Immature natural killer cell (primary cell): ENCODE measurements at places on chromosomes 12 and 14. TPM values are rescaled to one million over a fixed set of nuclear protein-coding genes. Genes with fewer than 3 reads are reported as not detected.
A peak's percentile ranks its signal among the peaks of the same experiment; 100 is the strongest.

- peak; percentile 27 for DNase-seq
Measured at GRCh38 chr12:64625243-64626077, 15.2 kb downstream of the RASSF3 start.

GRCh38 chr12:89351489-89352241, 636 bp downstream of the DUSP6 start:
- DNase-seq: peak; percentile 48

DNA sequence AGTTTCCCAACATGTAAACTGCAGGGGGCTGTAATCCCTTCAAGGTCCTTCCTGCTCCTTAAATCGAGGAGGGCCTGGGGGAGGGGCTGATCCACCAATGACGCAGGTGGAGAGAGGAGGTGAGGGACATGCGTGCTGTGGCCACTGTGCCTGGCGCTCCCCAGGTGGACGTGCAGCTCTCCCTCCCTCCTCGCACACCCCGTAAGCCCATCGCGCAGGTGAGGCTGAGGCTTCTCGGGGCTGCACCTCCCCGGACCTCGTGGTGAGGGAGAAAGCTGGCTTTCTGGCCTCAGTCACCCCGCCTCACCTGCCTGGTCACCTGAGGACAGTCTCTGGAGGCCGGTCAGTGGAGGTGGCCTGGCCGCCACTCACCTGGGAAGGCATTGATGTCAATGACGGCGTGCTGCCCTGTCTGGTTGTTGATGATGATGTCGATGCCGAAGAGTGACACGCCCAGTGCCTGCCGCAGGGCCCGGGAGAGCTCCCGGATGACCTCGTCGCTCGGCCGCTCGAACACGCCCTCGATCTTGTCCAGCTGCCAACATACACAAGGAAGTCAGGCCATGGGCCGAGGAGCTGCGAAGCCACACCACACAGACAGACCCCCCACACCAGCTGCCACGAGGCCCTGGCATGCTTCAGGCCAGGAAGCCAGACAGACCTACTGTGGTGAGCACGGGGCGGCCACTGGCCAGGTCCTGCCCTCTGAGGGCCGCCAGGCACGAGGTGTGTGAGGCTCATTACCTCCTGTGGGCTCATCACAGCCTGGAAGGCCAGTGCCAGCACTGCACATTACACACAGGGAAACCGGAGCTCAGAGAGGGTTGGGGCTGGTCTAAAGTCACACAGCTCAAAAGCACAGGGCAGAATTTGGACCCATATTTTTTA, 23.3 kb downstream of the CHGA start:
- DNase-seq: no peak

- no peak for DNase-seq
Measured at GRCh38 chr14:80926397-80927082, 15.0 kb downstream of the CEP128 start.

DNA sequence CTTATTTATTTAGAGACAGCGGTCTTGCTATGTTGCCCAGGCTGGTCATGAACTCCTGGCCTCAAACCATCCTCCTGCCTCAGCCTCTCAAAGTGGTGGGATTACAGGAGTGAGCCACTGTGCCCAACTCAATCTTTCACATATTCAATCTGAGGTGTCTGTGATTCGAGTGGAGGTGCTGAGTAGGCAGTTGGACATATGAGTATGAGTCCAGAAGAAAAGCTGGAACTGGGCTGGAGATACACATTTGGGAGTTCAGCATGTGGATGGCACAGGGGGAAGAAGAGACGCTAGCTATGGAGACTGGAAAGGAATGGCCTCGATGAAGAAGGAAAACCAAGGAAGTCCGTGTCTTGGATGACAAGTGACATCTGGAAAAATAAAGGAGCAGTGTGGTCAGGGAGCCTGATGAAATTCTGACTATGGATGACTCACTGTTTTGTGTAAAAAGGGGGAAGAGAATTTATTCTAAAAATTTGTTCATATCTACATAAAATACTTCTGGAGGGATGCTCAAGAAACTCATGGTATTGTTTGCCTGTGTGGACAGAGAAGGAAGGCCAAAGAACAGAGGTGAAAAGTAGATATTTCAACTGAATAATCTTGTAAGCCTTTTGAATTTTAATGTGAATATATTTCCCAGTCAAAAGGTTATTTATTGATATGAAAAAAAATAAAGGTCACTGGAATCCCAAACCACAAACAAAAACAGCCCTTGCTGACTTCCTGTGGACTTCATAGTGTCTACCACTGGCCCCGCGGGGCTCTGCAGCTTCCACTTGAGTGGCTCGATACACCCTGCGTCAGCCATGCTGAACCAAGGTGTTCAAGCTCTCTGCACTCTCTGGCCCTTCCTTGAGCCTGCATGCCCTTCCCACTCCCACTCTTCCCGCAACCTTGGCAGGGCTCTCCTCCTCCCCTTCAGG, 8.9 kb upstream of the LTA4H start:
- peak; percentile 33 for DNase-seq

DNA sequence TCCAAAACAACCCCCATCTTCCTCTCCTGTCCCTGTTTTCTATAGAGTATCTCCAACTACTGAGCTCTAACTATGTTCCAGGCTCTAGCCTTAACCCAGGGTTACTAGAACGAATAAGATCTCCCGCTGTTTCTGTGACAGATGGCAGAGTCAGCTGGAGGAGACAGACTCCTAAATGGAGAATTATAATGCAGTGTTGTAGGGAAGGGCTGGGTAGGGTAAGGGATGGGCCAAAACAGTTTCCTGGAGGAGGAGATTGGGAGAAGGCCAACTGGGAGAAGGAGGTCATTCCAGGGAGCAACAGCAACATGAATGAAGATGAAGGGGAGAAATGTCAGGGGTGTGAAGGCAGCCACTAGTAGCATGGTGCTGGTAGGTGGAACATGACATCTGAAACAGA, 73.4 kb upstream of the ANO4 start:
- DNase-seq: no peak

DNA sequence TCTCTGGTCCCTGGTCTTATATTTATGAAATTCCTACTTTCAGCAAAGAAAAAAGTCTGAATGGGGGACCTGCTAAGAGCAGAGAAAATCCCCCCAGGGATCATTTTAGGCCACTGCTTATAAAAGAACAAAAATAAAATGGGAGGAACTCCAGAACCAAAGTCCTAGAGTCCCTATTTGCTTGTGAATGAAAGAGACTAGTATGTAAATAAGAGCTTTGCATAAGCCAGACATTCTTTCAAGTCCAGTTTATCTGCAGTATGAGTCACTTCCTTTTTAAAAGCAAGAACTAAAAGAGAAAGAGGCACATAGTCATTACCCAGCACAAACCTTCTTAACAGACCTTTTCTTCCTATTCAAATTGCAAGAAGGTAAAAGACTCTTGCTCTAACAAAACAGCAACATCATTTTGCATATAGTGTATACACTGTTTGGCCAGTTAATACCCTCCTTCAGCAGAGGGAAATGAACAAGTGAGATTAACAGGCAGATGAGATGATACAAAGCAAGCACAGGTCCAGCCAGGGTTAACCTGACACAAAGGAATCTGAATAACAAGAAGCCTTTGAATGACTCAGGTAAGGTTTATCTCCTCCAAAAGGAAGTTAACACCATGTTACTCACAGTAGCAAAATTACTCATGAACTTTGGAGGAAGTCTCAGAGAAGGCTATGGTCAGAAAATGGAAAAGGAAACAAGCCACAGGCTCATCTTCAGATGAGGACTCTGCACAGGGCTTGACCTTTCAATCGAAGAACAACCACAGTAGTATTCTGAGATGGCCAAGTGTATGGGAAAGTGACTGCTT, 87.3 kb downstream of the PHLDA1 start:
- peak; percentile 22 for DNase-seq

DNA sequence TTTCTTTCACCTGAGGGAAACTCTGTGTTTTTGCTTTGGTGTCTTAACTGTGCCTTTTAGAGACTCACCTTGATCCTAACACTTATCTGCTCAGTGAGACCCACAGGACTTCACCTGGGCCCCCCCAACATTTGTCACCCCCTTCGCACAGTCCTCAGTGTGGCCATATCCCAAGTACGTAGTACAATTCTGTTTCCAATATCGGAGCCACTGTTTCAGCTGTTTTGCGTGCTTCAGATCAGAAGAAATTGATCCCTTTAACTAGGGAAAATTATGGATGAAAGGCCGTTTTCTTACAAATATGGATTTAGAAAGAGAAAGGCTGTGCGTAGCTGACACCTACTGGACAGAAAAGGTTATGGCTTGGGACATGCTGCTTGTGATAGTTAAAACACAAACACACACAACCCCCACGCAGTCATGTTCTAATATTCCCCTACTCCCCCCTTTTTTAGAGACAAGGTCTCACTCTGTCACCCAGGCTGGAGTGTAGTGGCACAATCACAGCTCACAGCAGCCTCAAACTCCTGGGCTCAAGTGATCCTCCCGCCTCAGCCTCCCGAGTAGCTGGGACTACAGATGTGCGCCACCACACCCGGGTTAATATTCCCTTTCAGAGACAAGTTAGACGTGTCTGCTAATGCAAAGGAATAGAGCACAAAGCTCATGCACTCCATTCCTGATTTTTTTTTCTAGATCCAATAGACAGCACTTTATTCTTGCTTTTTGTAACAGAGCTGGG, 3.6 kb upstream of the SLC7A8 start:
- no peak for DNase-seq

DNA sequence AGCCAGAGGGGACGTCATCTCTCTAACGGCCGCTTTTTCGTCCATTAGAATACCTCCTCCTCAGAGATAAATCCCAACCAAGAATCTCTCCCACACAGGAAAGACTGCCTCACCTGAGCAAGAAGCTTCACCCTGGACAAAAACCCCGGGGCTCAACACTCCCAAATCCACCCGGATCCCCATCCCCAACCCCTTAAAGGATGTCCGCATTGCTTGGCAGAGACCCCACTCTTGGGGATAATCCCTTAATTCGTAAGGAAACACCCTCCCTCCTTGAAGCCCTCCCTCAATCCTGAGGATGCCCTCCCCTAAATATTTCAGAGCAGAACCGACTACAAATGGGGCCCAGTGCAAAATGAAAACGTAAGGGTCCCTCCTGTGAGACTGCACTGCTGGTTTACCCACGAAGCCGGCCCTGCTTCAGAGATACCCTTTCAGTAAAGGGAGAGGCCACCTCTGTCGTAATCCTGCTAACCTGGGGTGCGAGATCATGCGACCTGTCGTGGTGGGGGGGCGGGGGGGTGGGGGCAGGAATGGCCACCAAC, 655 bp upstream of the DYNLL1 start:
- no peak for DNase-seq

GRCh38 chr14:71709987-71710386, 222.2 kb upstream of the RGS6 start:
- DNase-seq: no peak

DNA sequence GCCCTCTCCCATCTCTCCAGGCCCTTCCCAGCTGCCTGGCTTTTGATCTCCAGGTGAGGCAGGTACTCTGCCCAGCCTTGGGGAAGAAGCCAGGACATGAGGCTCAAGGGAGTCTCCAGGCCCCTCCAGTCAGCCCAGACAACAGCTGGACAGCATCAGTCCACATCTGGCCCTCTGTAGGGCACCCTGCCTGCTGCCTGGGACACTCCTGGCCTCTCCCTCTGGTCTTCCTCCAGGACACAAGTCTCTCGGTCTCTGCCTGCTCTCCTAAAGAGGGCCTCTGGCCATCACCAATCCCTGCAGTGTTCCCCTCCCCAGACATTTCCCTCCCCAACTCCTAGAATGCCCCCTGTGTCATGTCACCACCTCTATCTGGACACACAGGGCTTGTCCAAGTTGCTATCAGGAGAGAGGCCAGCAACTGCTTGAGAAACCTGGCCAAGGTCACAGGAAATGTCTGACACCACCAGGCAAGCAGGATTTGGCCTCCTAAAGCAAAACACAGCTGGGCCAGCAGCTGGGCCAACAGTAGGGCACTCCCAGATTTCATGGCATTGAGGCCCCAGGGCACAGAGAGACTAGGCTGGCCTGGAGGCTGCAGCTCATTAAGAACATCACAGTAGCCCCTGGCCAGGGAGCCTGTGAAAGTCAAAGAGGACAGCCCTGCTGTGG, 29.0 kb downstream of the LTBP2 start:
- no peak for DNase-seq

- no peak for DNase-seq
Measured at GRCh38 chr14:104514156-104514848, 65.3 kb upstream of the C14orf180 start.

DNA sequence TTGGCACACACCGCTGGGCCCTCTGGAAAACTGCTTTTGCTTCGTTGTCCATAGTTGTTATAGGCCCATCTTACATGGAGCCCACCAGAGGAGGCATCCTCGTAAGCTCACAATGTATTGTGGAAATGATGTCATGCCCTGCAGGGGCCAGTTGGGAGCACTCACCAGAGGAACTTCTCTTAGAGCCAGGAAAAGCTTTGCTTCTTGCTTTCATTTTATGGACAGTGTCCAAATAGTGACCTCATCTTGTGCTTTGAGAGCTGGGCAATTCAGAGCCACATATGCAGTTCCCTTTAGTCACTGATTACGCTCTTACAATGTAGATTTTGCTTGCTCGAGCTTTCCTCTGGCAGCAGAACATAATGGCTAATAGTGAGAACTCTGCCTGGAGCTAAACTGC, 275.6 kb downstream of the AACS start:
- no peak for DNase-seq

- no peak for DNase-seq
Measured at GRCh38 chr12:6122201-6122600, 2.3 kb downstream of the VWF start.

- no peak for DNase-seq
Measured at GRCh38 chr12:92759634-92760268, 57.0 kb downstream of the PLEKHG7 start.

DNA sequence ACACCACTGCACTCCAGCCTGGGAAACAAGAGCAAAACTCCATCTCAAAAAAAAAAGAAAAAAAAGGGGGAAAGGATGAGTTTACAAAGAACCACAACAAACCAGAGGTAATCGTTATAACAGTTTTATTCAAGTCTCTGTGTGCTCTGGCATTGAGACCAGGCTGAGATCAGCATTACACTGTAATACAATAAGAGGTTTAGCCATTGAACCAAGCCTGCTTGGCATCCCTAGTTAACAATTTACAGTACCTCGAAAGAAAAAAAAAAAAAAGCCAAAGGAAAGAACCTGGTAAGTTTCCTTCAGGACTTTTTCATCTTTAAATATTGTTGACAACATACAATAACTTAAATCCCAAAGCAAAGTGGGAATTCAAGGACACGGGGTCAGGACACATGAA, 80.7 kb downstream of the TTC9 start:
- DNase-seq: no peak

- DNase-seq: no peak
Measured at GRCh38 chr14:89085231-89085731, 260.8 kb downstream of the TTC8 start.

GRCh38 chr14:54488318-54488645, 498 bp downstream of the GMFB start:
- DNase-seq: no peak

- DNase-seq: no peak
Measured at GRCh38 chr12:33439587-33440011, at the start of gene SYT10. Gene SYT10, minus strand, starts transcription at chr12:33439819. Its CDS starts 297 bp downstream, at chr12:33439522.

Gene PUS7L
- polyA plus RNA-seq: 13.5 TPM

Gene RNASE7
- not detected for polyA plus RNA-seq

Gene DPPA3
- not detected for polyA plus RNA-seq

Gene GLT8D2
- polyA plus RNA-seq: 0.28 TPM

Gene NOXRED1
- not detected for polyA plus RNA-seq

Gene BMAL2
- polyA plus RNA-seq: not detected

Gene DNAH10
- 0.16 TPM for polyA plus RNA-seq

Gene B4GALNT3
- 0.03 TPM for polyA plus RNA-seq

Gene IKZF4
- 1.0 TPM for polyA plus RNA-seq

Gene KRT2
- polyA plus RNA-seq: 1.3 TPM

Gene C12orf50
- polyA plus RNA-seq: not detected
